ENCODE measurements at places on chromosomes 16 and 17.

GRCh38 chr17:65557349-65558310, 3.8 kb downstream of the AXIN2 start:
- DNase-seq: no peak

DNA sequence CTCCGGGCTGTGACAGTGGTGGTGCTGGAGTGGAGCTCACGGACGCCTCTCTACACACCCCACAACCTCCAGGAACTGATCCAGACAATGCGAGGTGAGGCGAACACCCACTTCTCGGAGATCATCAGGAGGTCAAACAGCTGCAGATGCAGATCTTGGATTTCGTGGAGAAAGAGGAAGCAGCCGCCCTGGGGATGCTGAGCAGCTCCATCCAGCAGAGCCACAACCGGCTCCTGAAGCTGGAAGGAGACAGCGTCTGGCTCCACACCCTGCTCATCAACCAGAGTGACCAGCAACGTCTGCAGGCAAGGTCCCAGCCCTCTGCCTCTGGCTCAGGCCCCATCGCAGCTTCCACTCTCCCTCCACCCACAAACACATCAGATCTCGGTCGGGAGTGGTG, 13.2 kb upstream of the SLC16A5 start:
- DNase-seq: no peak

GRCh38 chr16:22077700-22078313, 14.5 kb upstream of the VWA3A start:
- DNase-seq: peak; percentile 68

- DNase-seq: no peak
These were observed 139.4 kb upstream of the ERCC4 start for GRCh38 chr16:13780406-13781168.

GRCh38 chr16:18003033-18003432, 333.5 kb downstream of the NPIPA8 start:
- no peak for DNase-seq

DNA sequence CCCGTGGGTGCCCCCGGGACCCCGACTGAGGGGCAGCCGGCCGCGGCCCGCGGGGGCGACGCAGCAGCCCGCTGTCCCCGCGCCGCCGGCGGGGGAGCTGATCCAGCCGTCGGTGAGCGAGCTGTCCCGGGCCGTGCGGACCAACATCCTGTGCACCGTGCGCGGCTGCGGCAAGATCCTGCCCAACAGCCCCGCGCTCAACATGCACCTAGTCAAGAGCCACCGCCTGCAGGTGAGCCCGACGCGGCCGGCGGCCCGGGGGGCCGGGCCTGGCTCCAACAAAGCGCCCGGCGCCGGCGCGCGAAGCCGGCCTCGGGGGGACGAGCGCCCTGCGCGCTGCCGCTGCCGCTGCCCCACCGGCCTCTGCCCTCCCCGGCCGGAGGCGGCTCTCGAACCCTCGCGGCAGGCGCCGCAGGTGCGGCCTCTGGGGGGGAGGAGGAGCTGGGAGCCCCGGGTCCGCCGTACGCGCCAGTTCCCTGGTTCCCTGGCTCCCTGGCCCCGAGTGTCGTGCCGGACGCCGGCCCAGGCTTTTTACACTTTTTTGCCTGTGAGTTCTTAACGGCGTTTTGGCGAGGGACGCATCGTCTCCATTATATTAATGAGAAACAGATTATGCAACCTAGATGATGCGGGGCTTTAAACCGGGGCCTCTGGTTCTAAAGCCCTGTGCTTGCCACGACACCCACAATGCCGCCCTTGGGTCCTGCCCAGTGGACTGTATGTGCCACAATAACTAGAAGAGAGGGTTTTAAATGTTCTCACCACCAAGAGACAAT, 521 bp downstream of the ATMIN start:
- DNase-seq: no peak

DNA sequence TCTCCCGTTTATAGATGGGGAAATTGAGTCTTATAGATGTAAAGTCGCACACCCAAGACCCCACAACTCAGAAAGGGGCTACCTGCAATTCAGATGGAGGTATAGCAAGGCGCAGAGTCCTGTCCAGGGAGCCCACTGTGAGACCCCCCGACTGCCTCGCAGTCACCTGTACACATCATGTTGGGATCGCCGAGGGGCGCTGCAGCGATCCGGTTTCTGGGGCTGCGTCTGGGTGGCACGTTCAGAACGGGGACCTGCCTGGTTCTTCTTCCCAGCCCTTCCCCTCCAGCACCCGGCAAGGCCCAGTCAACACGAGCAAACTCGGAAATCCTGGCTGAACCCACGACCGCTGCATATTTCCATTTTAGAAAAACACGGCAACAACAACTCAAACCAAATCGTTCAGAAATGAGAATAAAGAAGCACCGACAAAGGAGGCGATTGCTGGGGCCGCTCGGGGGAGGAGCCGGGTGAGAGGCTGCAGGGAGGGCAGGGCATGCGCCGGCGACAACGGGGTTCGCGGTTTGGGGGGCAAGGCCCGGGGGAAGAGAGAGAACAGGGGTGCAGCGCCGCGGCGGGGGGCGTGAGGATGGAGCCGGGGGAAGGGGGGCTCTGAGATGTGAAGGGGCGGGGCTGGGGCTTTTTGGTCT, 643 bp downstream of the HSDL1 start:
- peak; percentile 36 for DNase-seq

- no peak for DNase-seq
These were observed 1.2 kb downstream of the MMP2 start for GRCh38 chr16:55480228-55480655.

- DNase-seq: no peak
These were observed 206.0 kb upstream of the CHMP6 start for GRCh38 chr17:80785477-80786178.

- DNase-seq: no peak
These were observed 19.8 kb downstream of the SLC4A1 start for GRCh38 chr17:44247876-44248736.

DNA sequence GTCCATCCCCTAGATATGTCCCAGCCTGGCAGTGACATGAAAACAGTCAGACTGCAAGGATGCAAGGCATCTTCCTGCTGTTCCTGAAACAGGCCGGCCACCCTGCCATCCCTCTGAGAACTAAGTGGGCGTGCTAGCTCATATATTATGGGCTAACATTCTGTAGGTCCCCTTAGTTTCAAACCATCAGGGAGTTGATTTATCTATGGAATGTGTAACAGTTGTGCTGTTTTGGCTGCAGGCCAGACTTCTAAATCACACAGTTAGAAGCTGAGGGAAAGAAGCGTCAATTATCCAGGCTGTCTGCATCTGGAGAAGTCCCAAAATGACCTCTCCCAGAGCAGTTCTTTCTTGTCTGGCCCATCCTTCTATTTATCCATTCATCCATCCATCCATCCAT, 102.7 kb upstream of the DNAH9 start:
- DNase-seq: no peak

DNA sequence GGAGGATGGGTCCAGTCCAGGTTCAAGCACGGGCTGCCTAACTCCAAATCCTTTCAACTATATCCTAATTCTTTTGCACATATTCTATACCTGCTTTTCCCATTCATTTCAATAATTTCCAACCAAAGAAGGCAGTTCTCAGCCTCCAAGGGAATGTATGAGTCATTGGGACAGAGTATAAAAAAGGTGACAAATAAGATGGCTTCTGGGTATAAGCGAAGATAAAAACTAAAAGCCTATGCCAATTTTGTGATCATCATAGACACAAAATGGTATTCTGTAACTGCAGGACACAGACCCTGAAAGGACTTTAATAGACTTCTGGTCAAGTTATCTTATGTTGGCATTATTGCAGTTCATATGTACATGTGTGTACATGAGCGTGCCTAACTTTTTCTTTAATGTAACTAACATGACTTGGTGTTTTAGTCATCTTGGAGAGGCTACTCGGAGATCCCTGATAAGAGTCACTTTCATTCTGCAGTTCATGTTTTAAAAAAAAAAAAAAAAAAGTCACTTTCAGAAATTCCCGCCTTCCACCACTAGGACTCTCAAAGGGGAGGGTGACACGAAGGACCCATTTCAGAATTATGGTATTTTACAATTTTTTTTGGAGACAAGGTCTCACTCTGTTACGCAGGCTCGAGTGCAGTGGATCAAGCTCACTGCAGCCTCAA, 17.3 kb downstream of the COG1 start:
- no peak for DNase-seq

DNA sequence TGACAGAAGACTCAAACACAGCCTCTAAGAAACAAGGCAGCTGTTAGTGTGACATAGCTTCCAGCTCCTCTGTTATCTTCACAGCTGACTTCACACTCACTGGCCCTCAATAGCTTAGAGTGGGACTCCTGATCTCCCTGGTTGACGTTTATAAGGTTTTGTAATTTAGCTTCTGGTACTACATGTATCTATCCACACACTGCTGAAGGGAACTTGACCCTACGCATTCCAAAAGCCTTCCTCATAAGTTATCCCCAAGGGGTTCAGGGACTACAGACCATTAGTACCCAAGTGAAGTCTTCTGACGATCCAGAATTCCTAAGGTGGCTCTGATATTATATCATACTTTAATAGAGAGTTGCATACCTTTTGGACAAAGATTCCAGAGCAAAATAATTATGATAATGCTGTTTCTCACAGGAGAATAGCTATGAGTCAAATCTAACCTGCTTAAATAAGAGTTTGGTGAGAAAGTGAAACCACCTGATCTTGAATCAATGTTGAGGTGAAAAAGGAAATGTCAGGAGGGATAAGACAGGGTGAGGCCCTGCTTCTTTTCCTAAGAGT, 14.5 kb downstream of the ACACA start:
- no peak for DNase-seq

DNA sequence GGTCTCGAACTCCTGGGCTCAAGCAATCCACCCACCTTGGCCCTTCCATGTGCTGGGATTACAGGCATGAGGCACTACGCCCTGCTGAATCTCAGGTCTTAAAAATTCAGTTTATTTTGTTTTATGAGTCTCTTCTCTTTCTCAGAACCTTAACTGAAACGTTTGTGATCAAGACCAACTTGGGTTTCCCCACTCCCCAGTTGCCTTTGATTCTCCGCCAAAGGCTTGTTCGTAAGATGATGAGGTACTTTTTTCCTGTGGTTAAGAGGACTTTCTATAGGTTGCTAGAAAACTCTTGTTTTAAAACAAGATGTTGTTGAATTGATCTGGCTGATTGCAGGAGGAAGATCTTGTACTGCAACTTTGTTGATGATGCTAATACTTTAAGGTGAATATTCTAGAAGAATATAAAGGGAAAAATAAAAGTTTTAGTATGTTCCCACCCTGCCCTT, 11.7 kb downstream of the ABCC1 start:
- peak; percentile 42 for DNase-seq

DNA sequence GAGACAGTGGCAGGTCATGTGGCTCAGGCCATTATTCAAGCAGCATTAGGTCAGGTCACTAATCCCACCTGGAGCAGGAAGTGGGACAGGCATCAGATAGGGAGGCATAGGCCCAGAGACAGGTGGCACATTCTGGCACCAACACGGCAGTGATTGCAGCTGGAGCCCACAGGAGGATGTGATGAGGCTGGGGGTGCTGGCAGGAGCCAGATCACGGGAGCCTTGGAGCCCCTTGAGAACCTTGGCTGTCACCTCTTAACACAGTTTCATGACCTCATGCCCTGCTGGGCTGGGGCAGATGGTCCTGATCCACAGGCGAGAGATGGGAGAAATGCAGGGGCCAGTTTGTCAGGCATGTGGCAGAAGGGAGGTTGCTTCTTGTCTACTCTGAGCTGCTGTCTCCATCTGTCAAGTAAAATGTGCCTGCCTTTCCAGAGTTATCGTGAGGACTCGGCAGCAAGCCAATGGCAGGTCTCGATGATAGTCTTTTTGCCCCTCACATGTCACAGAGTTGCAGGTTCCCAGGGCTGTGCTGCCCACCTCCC, 109.6 kb downstream of the CLEC16A start:
- DNase-seq: no peak

- no peak for DNase-seq
These were observed 111.7 kb upstream of the CCL2 start for GRCh38 chr17:34143430-34143829.

DNA sequence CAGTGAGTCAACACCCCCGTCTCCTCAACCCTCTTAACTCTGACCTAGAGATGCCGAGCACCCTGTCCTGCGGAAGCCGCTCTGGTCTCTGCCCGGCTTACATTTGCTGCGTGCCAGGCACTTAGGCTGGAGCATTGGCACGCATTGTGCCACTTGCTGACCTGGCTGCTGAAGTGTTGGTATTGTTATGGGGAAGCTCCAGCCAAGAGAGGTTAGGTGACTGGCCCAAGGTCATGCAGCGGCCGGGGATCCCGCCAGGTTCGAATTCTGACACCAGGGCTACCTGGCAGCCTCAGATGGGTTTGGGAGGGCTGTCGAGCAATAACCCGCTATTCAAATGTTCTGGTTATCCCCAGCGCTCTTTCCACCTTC, 5.0 kb upstream of the HSD17B1 start:
- no peak for DNase-seq

DNA sequence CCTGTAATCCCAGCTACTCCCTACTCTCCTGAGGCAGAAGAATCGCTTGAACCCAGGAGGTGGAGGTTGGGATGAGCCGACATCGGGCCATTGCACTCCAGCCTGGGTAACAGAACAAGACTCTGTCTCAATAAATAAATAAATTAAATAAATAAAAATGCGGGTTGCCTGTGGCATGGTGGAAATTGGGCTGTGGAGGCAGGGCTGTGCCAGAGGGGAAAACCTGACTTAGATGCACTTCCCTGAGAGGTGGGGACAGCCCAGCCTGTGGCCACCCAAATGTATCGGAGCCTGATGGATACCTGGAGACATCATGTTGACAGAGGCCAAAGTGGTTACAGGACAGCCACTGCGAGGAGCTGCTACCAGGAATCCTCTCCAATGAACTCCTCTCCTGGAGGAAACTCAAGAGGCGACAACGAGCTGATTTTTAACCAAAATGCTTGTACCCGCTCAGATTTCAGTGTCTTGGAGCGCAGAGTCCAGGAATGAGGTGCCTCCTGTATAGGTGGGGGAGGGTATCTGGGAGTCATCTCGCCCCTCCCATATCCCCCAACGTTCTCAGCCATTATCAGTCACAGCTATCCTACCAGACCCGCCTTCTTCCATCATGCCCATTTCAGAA, 32.3 kb downstream of the DDX19A start:
- DNase-seq: no peak

DNA sequence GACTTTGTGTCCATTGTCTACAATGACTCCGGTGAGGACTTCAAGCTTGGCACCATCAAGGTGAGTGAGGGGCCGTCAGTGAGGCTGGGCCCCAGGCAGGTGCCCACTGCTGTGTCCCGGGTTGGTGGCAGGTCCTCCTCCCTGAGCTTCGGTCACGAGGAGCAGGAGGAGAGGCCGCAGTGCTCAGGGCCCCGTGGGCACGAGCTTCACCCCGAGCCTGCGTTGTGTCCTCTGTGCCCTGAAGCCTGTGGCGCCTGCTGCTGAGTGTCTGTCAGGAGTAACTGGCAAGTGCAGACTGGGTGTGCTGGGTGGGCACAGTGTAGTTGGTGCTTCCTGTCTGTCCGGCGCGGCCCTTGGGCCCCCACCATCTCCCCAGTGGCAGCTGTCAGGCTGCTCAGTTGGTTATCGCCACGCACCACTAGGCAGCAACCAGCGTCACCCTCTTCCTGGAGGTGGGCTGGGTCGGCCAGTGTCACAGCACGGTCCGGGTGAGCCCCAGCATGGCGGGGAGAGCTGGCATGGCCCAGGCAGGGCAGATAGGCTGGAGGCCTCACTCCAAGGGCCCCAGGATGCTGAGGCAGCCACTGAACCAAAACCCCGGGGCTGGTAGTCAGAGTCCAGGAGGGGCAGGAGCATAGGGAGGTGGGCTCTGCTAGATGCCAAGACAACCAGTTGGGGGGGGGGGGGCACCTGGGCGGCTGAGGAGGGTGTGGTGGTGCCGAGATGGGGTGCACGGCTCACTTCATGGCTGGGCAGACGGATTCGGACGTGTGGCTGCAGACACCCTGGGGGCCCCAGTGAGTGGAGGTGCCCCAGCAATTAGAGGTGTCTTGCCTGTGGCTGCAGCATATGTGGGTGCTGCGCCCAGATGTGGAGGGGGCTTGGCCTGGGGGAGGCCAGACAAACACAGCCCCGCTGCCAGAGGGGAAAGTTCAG, 39.3 kb downstream of the TSC2 start:
- no peak for DNase-seq

All from activated naive CD4-positive, alpha-beta T cell (primary cell).